Mesothelial cell of epicardium (in vitro differentiated cells): ENCODE measurements at places on chromosomes 11 and 22. TPM values are rescaled to one million over a fixed set of nuclear protein-coding genes. Genes with fewer than 3 reads are reported as not detected.

TNNT3 gene
- 15.2 to 19.0 TPM (median 18.0 TPM) in 3 replicates for total RNA-seq

C1QTNF4 gene
- total RNA-seq: 4.7 to 5.6 TPM (median 4.7 TPM) in 3 replicates

ANKRD13D gene
- total RNA-seq: 71.3 to 78.5 TPM (median 76.5 TPM) in 3 replicates

ABCG4 gene
- total RNA-seq: 1.9 to 2.6 TPM (median 2.0 TPM) in 3 replicates

SLC1A2 gene
- 1.9 TPM in 3 replicates for total RNA-seq

MICAL2 gene
- total RNA-seq: 8.9 to 15.4 TPM (median 15.0 TPM) in 3 replicates

GDPD4 gene
- total RNA-seq: not detected in 3 replicates

P2RX6 gene
- total RNA-seq: 0.72 to 1.1 TPM (median 0.88 TPM) in 3 replicates

KDM4D gene
- 2.0 to 2.6 TPM (median 2.2 TPM) in 3 replicates for total RNA-seq

CCDC88B gene
- total RNA-seq: 10.1 to 12.0 TPM (median 11.5 TPM) in 3 replicates

EHF gene
- total RNA-seq: 1.0 to 1.3 TPM (median 1.2 TPM) in 3 replicates

RHBDD3 gene
- total RNA-seq: 55.9 to 59.6 TPM (median 58.0 TPM) in 3 replicates

SOX10 gene
- total RNA-seq: 0.07 to 0.33 TPM (median 0.09 TPM) in 3 replicates

SPON1 gene
- 25.1 to 31.9 TPM (median 30.9 TPM) in 3 replicates for total RNA-seq

LGALS12 gene
- 0.58 to 0.89 TPM (median 0.79 TPM) in 3 replicates for total RNA-seq

FAM180B gene
- total RNA-seq: 0.18 to 0.36 TPM (median 0.27 TPM) in 3 replicates

POU2AF3 gene
- 3.0 to 4.1 TPM (median 3.4 TPM) in 3 replicates for total RNA-seq

SESN3 gene
- 118 to 130 TPM (median 123 TPM) in 3 replicates for total RNA-seq

RAB38 gene
- 44.3 to 48.4 TPM (median 46.7 TPM) in 3 replicates for total RNA-seq

TSSK2 gene
- total RNA-seq: not detected in 3 replicates

IGLL1 gene
- not detected in 3 replicates for total RNA-seq

OR2AG1 gene
- not detected in 3 replicates for total RNA-seq

TIGD3 gene
- 0.49 to 0.75 TPM (median 0.60 TPM) in 3 replicates for total RNA-seq

LSP1 gene
- total RNA-seq: 4.9 to 5.2 TPM (median 4.9 TPM) in 3 replicates

OR56A1 gene
- 0.09 to 0.20 TPM (median 0.13 TPM) in 3 replicates for total RNA-seq

NPAS4 gene
- 1.00 to 1.2 TPM (median 1.1 TPM) in 3 replicates for total RNA-seq

OR10A2 gene
- not detected in 3 replicates for total RNA-seq
